Caco-2 (cell line): ENCODE measurements at places on chromosomes 7 and 10. TPM values are rescaled to one million over a fixed set of nuclear protein-coding genes. Genes with fewer than 3 reads are reported as not detected.
A peak's percentile ranks its signal among the peaks of the same experiment; 100 is the strongest.

DNA sequence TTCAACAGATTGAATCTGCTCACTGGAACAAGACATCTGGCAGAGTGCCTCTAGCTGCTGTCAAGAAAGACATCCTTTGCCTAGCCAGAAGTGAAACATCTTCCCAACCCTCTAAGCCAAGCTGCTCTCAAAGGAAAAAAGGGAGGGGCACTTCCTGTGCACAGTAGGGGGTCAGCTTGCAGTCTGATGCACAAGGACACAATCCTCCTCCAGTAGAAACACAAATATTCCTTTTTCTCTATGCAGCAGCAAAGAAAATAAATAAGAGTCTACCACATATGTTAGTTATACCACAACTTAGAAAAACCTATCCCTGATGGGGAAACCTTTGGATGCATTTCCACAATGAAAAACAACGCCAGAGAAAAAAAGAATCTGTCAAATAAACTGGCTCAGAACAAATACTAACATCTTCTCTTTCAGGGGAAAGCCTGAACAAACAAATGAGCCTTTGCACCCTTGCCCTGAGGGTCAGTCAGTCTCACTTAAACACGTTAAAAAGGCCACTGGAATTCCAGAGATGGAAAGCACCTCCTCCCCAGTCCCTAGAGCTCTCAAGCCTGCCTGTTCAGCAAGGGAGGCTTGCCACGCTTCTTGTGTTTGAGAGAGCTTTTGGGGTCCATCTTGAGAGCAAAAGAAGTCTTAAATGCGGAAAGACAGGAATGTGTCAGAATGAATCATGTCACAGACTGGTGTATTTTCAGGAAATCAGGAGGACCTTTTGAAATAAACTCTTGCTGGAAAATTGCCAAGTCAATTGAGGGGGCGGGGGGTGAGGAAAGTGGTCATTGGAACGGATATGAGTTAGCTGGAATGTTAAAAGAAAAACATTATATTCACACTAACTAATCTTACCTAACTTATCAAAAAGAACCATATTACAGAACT lies 7.5 kb downstream of the LAMB1 start:
- H3K27me3 ChIP-seq = no peaks in the 10 kb centered on the region
- peak; percentile 80 for DNase-seq
- peaks cover 2% of the 10 kb centered on the region; the same call in 1 of the 2 replicates for H3K36me3 ChIP-seq
- H3K27ac ChIP-seq = peak overlapping the region; percentile 86
- no peak overlapping the region for H3K4me3 ChIP-seq

DNA sequence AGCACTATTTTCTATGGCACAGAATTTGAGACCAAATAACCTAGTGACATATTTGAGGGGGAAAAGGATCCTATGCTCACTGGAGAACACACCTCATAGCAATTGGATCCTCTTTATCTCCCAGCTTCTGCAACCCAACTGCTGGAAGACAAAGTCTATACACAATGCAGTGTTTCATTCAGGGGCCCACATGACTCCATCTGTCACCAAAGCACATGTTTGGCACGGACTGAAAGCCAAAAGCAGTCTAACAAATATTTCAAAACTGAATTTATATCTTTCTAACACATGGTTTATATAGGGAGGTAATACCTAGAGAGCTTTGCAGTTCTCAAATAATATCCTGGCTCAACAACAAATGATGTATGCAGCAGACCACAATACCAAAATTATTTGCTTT lies 39.2 kb downstream of the ADAM12 start:
- H3K36me3 ChIP-seq = no peaks in the 10 kb centered on the region
- H3K4me1 ChIP-seq = no peaks in the 10 kb centered on the region
- no peak overlapping the region for H3K4me3 ChIP-seq
- no peak for DNase-seq

GRCh38 chr7:25870574-25870973 lies 281.4 kb upstream of the NFE2L3 start:
- no peaks in the 10 kb centered on the region for H3K4me1 ChIP-seq
- no peak for DNase-seq
- no peak overlapping the region for H3K27ac ChIP-seq
- H3K27me3 ChIP-seq = peaks cover 2% of the 10 kb centered on the region; the same call in 1 of the 2 replicates
- H3K36me3 ChIP-seq = no peaks in the 10 kb centered on the region

- no peaks in the 10 kb centered on the region for H3K36me3 ChIP-seq
- H3K4me3 ChIP-seq = no peak overlapping the region
- DNase-seq = no peak
Observed at GRCh38 chr7:150992051-150992640, 1.3 kb downstream of the NOS3 start.

- no peaks in the 10 kb centered on the region for H3K27me3 ChIP-seq
- H3K4me1 ChIP-seq = no peaks in the 10 kb centered on the region
- H3K4me3 ChIP-seq = no peak overlapping the region
- H3K27ac ChIP-seq = no peak overlapping the region
Observed at GRCh38 chr7:129643550-129644170, 32.1 kb downstream of the NRF1 start.

DNA sequence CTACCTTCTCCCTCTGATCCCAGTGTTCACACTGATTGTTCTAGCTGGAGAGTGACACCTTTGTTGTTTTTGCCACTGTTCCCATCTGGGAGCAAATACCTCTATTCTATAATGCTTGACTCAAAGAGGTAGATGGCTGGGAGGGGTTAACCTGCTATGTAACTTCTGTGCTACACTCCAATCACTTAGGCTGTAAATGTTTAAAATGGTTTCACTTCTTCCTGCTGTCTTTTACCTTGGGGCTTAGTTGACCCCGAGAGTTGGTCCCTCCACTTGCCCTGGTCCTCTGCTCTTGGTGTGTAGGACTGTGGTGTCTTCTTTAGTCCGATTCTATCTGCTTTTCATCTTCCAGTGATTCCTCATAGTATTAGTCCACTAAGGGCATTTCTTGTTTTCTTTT lies 22.3 kb downstream of the KLHDC10 start:
- H3K27me3 ChIP-seq = no peaks in the 10 kb centered on the region
- DNase-seq = no peak
- no peak overlapping the region for H3K4me3 ChIP-seq
- no peaks in the 10 kb centered on the region for H3K36me3 ChIP-seq

Gene SVIL
- total RNA-seq = 54.4 and 70.1 TPM in 2 replicates
